ENCODE measurements at places on chromosomes 7 and 10.

DNA sequence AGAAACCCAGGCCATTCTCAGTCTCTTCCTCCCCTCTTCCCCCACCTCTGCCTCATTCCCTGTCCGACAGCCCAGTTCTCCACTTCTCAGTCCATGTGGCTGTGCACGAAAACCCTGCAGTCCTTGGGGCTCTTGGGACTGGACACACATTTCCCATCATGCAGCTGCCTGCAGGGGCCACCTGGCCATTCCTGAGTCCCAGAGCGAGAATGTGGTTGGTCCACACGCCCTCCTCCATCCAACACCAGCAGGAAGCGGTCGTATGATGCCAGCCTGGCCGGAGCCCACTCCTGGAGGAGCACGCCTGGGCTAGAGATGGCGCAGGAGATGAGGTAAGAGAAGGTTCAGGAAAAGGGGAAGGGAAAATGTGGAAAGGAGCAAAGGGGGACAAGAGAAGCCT lies 222.5 kb downstream of the USP6NL start:
- no peak for DNase-seq

- DNase-seq = no peak
Measured at GRCh38 chr10:132845780-132846595, 60.0 kb upstream of the NKX6-2 start.

GRCh38 chr10:132898391-132899053 lies 43.8 kb downstream of the CFAP46 start:
- no peak for DNase-seq

- no peak for DNase-seq
Measured at GRCh38 chr10:31702005-31702404, 226.6 kb downstream of the ARHGAP12 start.

- DNase-seq = peak; percentile 60
Measured at GRCh38 chr7:112556633-112557032, 75.8 kb downstream of the LSMEM1 start.

DNA sequence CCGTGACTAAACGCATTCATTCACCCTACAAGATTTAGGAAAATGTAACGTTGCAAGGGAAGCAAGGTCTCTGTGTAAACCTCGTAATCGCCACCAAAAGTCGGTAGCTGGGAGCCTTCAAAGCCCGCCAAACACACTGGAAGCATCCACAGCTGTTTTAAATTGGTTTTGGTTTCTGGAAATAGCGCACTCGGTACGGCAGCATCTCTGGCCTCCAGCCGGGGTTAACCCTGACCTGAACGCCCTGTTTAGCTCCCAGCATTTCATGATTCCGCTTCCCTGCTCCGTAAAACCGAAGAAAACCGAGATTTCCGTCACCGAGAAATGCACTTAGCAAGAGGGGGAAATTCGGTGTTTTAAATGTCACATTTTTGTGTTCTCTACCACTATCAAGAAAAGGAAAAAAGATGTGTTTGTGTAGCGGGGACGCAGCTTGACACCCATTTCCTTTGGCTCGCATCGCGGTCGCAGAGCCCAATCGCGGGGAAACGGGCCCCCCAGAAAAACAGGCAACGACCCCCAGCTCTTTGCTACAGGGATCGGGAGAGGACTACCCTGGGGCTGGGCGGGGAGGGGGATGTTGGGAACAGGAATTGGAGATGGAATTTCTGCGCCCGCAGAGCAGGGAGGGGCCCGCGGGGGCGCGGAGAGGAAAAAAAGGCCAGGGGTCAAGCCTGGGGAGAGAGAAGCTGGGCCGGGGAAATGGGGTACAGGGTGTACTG lies 646 bp downstream of the SGCE start:
- DNase-seq = peak; percentile 61

DNA sequence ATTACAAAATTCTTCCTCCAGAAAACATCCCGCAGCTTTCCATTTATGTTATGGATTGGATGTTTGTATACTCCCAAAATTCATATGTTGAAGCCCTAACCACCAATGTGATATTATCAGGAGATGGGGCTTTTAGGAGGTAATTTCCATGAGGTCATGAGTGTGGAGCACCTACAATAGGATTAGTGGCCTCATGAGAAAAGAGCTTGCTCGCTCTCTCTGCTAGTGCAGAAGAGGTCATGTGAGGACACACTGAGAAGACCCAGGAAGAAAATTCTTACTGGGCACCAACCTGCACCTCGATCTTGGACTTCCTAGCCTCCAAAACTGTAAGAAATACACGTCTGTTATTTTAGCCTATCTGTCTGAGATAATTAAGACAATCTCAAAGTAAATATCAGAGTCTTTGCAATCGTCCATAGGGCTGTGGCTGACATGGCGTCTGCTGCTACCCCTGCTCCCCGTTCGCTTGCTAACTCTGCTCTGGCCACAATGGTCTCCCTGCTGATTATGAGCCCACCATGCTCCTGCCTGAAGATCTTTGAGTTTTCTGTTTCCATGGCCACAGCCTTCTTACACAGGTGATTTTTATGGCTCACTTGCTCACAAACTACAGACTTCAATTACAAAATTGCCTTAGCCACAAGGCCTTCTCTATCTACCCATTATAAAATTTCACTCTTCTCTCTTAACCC lies 333.3 kb downstream of the CACNA2D1 start:
- no peak for DNase-seq

- DNase-seq = no peak
Measured at GRCh38 chr10:92722349-92722748, 32.6 kb downstream of the HHEX start.

GRCh38 chr10:3127921-3128320 lies 44.7 kb downstream of the PITRM1 start:
- no peak for DNase-seq

GRCh38 chr7:83547526-83547925 lies 101.4 kb downstream of the SEMA3E start:
- no peak for DNase-seq

GRCh38 chr10:117531371-117532002 lies 11.1 kb upstream of the EMX2 start:
- no peak for DNase-seq

DNA sequence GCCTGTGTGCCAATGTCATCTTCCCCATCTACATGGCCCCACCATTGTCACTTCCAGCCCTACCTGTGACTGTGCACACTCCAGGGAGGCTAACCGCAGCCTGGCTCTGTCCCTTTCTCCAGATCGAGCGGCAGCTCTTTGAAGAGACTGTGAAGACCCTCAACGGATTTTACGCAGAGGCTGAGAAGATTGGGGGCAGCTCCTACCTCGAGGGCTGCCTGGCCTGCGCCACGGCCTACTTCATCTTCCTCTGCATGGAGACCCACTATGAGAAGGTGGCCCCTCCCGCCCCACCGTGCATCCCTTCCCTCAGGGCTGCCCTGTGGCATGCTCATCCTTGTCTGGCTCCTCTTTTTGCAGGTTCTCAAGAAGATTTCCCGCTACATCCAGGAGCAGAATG lies 14.2 kb downstream of the GOLGA7B start:
- DNase-seq = no peak

DNA sequence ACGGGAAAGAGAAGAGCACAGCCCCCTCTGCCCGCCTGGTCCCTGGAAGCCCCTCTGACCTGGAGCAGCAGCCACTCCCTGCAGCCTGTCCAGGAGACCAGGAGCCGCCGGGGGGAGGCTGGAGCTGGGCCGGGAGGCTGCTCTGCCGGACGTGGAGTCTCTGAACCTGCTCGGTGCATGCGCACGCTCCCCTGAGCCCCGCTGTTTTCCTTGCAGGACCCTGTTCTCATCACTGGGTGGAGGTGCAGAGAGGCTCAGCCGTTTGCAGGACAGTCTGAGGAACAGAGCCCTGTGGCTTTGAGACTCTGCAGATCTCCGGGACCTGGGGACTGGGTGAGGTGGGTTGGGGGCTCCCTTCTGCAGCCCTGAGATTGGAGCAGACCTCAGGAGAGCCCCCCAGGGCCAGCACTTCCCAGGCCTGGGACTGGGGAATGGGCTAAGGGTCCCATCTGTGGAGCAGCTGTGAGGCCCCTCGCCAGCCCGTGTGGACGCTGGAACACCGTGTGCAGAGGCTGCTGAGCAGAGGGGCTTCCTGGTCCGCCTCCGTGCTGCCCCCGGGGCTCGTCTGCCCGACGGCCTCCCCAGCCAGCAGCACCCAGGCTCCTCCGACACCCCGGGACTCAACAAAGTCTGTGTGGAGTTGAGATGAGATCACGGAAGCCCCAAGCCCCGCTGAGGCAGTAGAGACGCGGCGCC lies 48.5 kb upstream of the ADGRA1 start:
- DNase-seq = no peak

DNA sequence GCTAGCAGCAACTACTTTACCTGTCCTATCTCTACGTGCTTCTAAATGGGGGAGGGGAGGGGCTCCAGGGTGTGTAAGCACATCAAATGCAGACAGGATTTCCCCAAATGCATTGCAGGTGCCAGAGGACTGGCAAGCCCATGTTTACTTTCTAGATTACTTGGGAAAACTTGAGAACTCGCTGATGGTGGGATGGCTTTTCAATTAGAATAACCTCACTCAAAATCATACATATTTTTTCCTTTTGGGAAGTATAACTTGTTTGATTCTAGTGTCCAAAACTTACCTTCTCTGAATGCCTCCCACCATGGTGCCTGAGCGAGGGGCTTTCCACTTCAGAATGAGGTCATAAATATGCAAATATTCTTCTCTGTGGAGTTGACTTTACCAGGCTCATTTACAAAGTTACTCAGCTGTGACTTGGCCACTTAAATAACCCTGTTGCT lies 191.3 kb upstream of the RHOBTB1 start:
- DNase-seq = no peak

- DNase-seq = peak; percentile 87
Measured at GRCh38 chr10:59880971-59881510, 25.3 kb downstream of the CCDC6 start.

DNA sequence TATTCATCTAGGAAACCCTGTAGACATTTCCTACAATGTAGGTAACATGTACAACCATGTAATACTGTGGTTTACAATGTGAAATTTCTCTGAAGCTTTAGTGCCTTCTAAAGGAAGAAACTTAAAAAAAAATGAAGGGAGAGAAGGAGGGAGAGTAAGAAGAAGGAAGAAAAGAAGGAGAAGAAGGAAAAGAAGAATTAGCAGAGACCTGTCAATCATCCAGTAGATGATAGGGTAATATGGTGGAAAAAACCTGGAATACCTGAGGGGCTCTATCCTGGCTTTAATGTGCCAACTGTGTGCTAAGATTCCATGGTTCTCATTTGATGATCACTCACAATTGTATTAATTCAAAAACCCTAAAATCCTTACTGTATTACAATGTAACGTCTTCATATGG lies 2.6 kb upstream of the LRRN3 start:
- DNase-seq = no peak

- no peak for DNase-seq
Measured at GRCh38 chr10:73478636-73479035, 17.2 kb downstream of the PPP3CB start.

GRCh38 chr7:50367570-50367969 lies 63.1 kb downstream of the IKZF1 start:
- peak; percentile 65 for DNase-seq

DNA sequence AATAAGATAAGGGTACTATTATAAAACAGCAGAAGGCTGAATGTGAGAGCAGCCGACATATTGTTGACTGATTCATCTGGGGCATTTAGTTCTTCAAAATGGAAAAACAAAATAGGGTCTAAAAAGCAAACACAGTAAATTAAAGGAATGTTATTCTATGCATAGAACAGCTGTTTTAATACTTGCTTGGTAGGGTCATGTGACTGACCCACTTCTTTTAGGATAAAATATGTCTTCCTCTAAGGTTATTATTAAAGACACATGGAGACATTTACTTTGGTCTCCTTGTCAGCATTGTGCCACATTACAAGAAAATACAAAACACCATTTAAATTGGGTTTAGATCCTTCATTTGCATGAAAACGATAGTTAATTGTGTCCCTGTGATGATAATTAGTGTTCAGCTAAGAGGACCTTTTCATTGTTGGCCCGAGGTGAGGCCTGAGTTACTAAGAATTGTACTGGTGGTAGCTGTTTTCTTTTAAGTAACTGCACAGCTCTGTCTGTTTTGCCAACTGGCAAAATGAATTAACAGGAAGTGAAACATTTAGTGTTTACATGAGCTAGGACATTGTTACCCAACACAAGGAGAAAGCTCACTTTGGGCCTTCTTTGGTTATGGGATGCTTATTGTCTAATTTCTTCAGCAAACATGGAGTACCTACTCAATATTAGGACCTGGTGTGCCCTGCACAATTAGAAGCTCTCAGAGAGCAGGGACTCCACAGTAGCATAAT lies 764.4 kb downstream of the LRMDA start:
- no peak for DNase-seq

DNA sequence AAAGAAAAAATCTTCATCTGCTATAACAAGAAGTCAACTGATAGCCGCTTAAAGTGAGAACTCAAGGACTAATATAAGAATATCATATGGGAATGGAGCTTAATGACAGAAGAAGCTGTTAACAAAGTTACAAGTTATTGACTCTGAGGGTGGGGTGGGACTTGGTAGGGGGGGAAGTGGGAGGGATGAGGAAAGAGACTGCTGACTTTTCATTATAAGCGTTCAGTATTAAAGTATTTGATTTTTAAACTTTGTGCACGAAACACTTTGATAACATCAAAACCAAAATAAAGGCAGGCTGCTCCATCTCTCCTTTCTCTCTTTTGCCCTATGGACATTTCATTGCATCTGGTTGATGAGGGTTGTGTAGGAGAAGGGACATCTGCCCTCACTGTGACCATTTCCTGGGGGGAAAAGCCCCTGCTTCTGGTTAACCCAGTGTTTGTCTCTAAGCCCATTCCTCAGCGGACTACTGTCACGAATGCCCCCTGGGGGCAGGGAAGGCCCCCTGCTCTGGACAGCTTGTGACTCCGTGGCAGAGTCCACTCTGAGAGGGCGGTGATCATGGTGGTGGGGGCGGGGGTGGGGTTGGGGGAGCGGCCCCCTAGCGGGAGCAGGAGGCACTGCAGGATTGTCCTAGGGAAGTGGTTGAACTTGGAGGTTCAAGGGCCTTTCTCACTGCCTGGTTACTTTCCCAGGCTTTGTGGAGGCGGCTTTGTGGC lies 17.4 kb downstream of the SLC13A4 start:
- DNase-seq = peak; percentile 67

- peak; percentile 79 for DNase-seq
Measured at GRCh38 chr10:11175823-11176243, 158.2 kb downstream of the CELF2 start.

DNA sequence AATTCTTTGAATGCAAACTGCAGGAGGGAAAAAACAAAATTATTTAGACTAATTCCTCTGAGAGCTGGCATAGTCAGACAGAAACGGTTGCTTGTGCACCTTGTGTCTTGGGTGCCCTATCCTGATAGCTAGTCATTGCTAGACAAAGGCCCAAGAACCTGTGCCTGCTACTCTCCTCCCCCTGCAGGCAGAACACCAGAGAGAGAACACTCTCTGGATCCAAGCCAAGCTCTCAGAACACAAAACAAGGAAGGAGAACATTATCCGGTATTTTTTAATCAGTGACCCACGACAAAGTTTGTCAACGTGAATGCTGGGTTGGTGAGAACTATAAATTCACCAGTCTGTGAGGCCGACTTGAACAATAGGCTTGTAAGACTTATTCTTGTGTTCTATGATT lies 18.8 kb upstream of the PPP1R9A start:
- DNase-seq = no peak
